ENCODE measurements at places on chromosomes 1 and 21. TPM values are rescaled to one million over a fixed set of nuclear protein-coding genes. Genes with fewer than 3 reads are reported as not detected.

Gene RHCE
- 0.25 TPM for polyA plus RNA-seq

DNA sequence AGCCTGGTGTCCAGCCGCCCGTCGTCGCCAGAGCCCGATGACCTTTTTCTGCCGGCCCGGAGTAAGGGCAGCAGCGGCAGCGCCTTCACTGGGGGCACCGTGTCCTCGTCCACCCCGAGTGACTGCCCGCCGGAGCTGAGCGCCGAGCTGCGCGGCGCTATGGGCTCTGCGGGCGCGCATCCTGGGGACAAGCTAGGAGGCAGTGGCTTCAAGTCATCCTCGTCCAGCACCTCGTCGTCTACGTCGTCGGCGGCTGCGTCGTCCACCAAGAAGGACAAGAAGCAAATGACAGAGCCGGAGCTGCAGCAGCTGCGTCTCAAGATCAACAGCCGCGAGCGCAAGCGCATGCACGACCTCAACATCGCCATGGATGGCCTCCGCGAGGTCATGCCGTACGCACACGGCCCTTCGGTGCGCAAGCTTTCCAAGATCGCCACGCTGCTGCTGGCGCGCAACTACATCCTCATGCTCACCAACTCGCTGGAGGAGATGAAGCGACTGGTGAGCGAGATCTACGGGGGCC is 1.2 kb downstream of the OLIG2 start:
- DNase-seq = no peak

GRCh38 chr21:31184459-31184858 is 146.2 kb upstream of the KRTAP19-8 start:
- no peak for DNase-seq

GRCh38 chr21:46050668-46051378 is 47.1 kb upstream of the COL6A2 start:
- no peak for DNase-seq

GRCh38 chr1:190679044-190679443 is 201.4 kb upstream of the BRINP3 start:
- no peak for DNase-seq

- DNase-seq = no peak
Observed at GRCh38 chr1:47837056-47837830, 159.9 kb downstream of the TRABD2B start.

- DNase-seq = no peak
Observed at GRCh38 chr1:56150441-56151215, 428.7 kb downstream of the PLPP3 start.

Gene PCP4
- polyA plus RNA-seq = not detected

DNA sequence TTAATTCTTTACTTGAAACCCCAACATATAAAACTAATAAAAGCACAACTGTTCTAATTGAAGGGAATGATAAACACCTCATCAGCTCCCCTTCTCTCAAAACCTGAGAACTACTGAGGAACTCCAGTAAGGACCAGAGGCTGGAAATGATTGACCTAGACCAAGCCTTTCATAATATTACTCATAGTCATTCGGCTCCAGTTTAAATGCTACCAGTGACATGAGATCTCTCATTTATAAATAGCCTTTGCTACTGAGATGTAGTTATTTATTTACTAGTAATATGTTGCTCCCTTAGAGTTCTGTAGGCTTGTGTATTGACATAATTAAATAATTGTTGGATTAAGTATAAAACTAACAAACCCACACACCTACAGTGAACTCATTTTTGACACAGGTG is 209.8 kb upstream of the PRMT6 start:
- DNase-seq = no peak

Gene TRPM2
- not detected for polyA plus RNA-seq

DNA sequence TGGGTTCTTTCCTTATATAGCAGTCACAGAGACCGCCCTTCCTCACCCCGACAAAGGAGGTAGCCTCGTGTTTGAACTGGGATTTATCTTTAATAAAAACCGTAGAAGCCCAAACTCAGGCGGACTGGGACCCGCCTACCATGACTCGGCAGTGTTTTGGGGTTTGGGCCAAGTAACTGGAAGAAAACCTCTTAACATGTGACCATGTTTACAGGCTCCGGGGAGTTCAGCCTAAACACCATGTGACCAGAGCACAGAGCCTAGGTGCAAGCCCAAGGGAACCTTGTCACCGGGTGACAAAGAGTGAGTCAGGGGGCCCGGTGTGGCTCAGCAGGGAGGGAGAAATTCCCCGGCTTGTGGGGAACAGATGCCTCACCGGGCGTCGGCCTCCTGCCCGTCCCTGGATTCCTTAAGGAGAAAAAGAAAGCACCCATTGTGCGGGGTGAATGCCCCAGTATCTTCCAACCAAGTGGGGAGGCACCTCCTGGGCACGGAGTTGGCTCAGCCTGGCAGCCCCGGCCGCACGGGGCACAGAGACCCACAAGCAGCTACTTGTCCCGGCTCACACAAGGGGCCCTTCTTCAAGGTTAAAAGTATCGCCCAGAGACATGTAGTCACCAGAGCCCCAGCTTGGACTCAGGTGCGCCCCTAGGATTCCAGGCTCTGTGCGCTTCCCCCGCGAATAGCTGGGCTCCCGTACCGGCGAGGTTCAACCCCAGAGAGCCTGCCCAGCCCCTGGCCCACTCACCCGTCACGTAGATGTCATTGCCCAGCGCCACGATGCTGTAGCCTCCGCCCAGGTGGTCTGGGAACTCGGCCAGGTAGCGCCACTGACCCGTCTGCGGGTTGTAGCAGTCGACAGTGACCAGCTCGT is 1.4 kb downstream of the KLHL21 start:
- peak; percentile 82 for DNase-seq

Gene PLA2G4A
- 5.5 TPM for polyA plus RNA-seq

GRCh38 chr1:235735621-235736020 is 86.0 kb upstream of the GNG4 start:
- DNase-seq = no peak

GRCh38 chr1:33050221-33051076 is 13.8 kb upstream of the AK2 start:
- peak; percentile 68 for DNase-seq

DNA sequence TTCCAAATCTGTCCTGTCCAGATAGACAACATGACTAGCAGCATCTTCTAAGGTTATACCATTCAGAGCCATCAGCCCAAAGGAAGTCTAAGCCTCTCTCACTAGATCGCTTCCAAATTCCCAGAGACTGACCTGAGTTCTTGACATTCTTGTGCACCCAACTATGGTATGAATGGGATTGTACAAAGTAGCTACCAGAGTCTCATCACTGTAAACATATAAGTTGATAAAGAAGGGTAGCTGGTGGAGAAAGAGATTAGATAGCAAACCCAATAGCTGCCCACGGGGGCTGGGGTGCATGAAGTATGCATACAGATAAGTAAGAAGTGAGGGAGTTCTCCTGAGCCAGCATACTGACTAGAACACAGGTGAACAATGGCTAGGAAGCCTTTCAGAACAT is 180.0 kb downstream of the PLPP3 start:
- no peak for DNase-seq

Gene TRIM17
- polyA plus RNA-seq = 0.27 TPM

GRCh38 chr1:167033646-167034045 is 44.6 kb downstream of the MAEL start:
- DNase-seq = no peak

- DNase-seq = no peak
Observed at GRCh38 chr1:245401881-245402587, 247.2 kb downstream of the KIF26B start.

- no peak for DNase-seq
Observed at GRCh38 chr1:84096176-84096575, 47.9 kb upstream of the PRKACB start.

- DNase-seq = no peak
Observed at GRCh38 chr1:229380536-229381160, 37.8 kb upstream of the CCSAP start.

GRCh38 chr21:37749132-37749531 is 167.1 kb downstream of the KCNJ6 start:
- DNase-seq = no peak

- DNase-seq = no peak
Observed at GRCh38 chr1:77983997-77984355, 5.1 kb upstream of the FUBP1 start.

Gene MMP23B
- polyA plus RNA-seq = 4.9 TPM

GRCh38 chr21:35850029-35850428 is 210.3 kb downstream of the SETD4 start:
- peak; percentile 27 for DNase-seq

Measured in AG04450 (cell line).